ENCODE measurements at places on chromosomes 11 and 22.

DNA sequence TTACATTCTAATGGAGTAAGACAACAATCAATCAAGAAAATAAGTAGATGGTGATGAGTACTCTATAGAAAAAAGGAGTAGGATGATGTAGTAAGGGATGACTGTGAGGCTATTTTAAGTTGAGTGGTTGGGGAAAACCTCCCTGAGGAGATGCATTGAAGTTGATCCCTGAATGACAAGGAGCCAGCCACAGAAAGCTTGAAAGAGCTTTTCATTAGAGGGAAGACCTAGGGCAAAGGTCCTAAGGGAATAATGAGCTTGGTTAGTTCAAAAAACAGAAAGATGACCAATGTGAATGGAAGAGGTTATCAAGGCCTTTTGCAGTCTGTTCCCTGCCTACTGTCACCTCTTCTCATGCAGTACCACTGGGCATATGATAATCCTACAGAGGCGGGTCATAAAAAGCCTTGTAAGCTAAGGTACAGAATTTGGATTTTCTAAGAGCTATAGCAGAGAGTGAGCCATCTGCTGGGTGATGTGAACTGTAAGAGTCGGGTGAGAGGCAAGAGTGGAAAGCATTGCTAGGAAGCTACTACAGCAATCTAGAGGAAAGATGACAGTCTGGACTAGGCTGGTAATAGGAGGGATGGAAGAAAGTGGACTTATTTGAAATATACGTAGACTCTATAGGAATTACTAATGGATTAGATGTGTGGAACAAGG, 3.1 kb downstream of the PPP2R1B start:
- peak; percentile 6 for DNase-seq

DNA sequence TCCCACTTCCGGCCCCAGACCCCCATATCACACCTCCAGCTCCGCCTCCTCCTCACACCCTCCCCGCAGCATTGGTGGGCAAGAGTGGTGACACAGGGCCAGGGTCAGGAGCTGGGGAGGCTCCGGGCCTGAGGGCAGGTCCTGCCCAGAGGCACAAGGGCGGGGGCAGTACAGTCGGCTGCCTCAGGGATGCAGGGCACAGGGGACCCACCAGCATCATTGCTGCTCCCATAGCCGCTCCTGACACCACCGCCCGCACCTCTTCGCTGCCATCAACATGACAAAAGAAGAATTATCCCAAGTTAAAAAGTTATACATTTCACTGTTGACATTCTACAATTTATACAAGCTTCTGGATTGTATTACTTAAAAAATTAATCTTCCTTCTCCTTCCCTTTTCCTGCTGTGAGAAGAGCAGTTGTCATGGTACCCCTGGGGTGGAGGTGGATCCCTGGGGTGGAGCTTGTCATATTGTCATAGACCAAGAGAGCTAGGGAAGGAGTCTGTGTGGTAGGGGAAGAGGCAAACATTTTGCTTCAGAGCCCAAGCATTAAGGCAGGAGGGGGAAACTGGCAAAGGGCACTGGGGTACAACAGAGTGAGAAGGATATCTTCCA, 4.1 kb downstream of the SBF2 start:
- no peak for DNase-seq

- DNase-seq, result peak; percentile 88
These were observed 3.7 kb downstream of the SERPIND1 start for GRCh38 chr22:20777420-20778177.

DNA sequence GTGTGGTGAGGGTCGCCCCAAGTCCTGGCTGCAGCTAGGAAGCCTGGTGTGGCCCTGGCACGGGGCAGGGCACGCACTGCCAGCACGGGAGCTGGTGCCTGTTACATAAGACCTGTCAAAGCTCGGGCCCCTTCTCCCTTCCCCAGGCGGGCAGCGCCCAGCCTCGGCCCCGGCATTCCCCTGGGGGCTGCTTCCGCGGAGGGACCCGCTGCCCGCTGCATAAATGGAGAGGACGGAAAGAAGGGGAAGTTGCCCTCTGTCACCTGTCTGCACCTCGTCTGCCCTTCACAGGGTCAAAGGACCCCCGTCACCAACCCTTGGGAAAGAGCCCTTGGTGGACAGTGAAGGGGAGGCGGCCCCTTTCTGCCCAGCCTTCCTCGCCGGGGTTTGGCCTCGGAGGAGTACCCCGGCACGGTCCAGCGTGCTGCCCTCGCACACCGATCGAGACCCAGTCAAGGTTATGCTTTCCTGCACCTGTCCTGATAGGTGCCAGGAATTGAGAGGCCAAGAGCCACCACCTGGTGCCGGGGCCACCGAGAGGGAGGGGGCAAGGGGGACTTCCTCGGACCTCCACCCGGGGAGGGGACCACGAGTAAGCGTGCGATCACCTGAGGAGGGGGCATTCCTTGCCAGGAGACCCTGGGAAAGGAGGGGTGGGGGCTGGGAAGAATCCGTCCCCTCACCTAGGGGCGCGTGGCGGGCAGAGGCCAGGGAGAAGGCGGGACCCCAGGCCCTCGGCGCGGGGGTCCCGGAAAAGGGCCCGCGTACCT, 16.8 kb upstream of the MFRP start:
- no peak for DNase-seq

GRCh38 chr22:30337461-30337778, 10.7 kb upstream of the TBC1D10A start:
- DNase-seq, result no peak

All from fibroblast of lung (primary cell).